NCI-H187 treated with DMSO at 0.1 percent for 48 hours (cell line): ENCODE measurements at places on chromosomes 2 and 18.

DNA sequence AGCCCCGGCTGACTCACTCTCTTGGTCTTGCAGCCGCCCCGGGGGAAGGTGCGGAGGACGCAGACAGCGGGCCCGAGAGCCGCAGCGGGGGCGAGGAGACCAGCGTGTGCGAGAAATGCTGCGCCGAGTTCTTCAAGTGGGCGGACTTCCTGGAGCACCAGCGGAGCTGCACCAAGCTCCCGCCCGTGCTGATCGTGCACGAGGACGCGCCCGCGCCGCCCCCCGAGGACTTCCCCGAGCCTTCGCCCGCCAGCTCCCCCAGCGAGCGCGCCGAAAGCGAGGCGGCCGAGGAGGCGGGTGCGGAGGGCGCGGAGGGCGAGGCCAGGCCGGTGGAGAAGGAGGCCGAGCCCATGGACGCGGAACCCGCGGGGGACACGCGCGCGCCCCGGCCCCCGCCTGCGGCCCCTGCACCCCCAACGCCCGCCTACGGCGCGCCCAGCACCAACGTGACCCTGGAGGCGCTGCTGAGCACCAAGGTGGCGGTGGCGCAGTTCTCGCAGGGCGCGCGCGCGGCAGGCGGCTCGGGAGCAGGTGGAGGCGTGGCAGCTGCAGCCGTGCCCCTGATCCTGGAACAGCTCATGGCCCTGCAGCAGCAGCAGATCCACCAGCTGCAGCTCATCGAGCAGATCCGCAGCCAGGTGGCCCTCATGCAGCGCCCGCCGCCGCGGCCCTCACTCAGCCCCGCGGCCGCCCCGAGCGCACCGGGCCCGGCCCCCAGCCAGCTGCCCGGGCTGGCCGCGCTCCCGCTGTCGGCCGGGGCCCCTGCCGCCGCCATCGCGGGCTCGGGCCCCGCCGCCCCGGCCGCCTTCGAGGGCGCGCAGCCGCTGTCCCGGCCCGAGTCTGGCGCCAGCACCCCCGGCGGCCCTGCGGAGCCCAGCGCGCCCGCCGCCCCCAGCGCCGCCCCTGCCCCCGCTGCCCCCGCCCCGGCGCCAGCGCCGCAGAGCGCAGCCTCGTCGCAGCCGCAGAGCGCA, 12.7 kb downstream of the SALL3 start:
- no peak for DNase-seq

GRCh38 chr2:150783015-150783414, 295.5 kb upstream of the RND3 start:
- no peak for DNase-seq

- DNase-seq: no peak
Observed at GRCh38 chr2:48709096-48710034, 46.2 kb downstream of the LHCGR start.

DNA sequence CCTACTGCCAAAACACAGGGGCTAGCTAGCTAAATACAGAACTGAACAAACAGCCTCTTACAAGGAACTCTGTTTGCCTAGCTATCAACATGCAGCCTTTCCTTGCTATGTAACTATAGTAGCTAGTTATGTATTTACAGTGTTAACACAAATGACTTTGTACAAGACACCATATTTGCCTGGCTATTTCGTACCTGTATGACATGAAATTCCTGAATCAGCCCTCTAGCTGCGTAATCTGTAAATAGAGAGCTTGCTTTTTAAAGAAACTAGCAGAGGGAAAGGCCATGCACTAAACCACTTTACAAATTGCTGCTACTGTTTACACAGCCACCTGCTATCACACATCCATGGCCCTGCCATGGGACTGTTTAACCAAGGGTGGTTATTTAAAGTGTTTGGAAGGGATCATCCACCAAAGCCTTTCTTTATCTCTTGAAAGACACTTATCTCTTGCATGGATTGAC, 248.7 kb downstream of the TFCP2L1 start:
- DNase-seq: peak; percentile 77

- DNase-seq: peak; percentile 87
Observed at GRCh38 chr2:8028981-8029380, 652.9 kb upstream of the ID2 start.

DNA sequence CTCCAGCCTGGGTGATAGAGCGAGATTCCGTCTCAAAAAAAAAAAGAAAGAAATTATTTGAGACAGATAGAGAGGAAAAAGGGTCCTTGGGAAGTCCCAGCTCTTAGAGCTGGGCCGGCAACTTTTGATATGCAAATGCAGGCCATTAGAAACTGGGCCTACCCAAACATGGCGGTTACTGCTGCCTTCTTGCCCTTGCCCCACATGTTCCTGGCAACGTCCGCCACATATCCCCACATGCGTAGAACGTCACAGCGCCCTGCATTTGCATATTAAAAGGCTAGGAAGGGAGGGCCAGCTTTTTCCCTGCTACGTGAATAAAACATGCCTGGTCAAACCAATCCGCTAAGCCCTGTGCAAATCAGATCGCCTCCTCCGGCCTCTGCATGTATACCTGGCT, 40.7 kb upstream of the LBH start:
- no peak for DNase-seq

DNA sequence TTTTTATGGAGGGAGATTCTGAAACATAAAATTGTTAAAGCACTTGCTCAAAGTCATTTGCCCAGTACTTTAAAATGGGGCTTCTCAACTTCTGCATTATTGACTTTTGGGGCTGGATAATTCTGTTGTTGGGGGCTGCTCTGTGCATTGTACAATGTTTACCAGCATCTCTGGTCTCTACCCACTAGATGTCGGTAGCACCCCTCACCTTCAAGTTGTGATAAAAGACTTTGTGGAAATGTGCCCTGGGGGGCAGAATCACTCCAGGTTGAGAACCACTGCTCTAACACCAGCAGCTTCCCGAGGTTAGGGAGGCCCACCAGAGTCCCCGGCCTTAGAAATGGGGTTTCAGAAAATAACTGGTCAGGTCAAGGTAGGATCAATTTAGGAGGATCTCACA, 26.8 kb upstream of the CUL3 start:
- no peak for DNase-seq
